ENCODE measurements at places on chromosomes 7 and 10.

DNA sequence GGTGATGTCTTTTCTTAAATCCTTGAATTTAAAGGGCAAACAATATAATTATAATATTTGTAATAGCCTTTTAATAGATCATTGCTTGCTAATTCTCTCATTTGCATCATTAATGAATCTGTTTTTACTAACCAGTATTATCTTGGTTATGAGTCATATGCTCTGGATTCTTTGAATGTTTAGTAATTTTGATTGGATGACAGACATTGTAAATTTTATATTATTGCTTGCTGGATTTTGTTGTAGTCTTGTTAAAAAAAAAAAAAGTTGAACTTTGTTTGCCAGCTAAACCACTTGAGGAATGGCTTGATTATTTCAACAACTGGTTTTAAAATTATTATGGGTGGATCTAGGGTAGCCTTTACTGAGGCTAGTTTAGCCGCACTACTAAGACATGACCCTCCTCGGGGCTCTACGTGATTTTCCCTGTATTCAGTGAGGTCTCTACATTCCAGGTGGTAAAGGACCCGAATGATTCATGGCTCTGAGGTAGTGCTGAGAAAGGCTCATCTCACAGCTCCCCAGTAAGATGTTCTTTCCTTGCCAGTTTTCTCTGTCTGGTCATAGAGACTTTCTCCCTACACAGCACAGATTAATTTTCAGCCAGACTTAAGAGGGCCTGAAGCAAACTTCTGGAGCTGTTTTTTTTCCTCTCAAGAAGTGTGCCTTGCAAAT lies 8.5 kb downstream of the C10orf90 start:
- no peak for DNase-seq

DNA sequence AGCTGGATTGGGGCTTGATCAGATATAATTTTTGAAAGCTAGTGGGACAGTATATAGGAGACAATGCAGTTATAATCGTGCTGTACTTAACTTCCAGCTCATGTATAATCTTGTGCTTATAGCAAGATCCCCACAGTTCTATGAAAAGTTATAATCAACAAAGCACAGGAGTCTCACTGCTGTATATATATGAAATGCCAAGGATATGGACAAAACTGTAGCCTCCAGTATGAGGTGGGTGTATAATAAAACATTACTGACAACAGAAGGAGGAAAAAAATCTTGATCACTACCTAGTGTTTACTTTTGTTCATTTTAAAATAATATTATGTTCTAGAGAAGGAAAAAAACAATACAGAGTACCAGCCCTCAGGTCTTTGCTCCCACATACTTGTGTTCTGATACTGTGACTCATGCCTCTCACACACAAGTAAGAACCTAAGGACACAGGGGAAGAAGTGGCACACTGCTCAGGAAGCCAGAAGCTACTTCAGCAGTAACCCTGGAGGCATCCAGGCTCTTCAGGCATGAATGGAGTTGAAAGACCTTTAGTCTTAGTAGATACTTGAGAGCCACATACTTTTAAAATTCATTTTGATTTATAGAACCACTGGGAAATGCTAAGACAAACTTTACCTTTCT lies 265.7 kb upstream of the IMMP2L start:
- no peak for DNase-seq

DNA sequence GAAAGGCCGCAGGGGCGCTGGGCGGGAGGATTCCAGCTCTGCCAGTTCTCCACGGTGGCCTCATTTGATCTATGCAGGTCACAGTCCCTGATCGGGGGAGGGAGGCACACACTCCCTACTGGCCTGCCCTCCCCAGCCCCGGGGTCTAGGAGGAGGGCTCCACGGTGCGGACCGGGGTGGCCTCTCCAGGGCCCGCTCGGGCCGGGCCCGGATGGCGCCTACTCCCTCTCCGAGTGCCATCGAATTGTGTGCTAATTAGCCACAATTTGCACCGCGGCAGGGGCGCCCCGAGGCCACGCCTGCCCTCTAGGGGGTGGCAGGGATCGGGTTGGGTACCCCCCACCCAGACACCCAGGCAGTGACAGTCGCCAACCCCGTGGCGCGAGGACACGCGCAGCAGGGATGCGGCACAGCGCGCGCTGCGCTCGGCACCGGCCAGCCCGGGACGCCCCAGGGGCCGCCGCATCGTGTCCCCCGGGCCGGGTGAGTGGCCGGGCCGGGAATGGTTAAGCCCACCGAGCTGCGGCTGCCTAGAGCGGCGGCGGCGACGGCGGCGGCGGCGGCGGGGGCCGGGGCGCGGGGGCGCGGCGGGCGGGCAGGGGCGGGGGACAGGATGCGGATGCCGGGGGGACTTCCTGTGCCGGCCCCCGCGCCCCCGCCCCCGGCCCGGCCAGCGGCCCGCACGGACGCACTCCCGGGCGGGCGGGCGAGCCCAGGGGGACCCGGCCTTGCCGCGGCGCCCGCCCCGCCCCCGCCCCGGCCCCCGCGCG lies at the start of gene ZNF853:
TSS of gene ZNF853 (plus strand) at position 658 of the 770 bp plus-strand sequence. CDS start 565 bp downstream, outside the sequence.
- no peak for DNase-seq

DNA sequence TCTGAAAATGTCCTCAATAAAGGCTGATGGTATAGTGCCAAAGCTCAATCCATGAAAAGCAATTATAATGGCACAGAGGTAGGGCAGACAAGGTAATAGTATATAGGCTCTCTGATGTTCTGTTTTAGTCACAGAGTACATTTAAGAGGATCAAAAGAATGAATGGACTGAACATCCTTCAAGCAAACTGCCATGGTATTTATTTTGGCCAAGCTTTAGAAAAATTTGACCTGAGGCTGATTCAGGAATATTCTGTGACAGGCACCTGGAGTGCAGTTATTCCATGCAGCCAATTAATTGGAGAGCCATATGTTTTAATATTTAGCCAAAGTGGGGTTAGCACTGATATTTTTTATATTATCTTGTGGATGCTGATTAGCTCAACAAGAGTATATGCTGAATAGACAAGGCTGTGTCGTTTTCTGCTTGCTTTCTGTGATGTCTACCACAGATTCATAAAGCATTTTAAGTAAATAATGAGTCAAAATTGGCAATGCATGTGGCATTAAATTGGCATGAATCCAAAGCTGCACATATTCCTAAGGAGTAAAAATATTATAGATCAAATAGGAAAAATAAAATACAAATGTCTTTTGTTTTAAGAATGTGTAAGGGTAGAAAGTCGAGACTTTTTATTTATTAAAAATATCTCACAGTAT lies 177.4 kb downstream of the PCLO start:
- DNase-seq = no peak

Data from Jurkat, Clone E6-1 (cell line).